GM04503 (cell line): ENCODE measurements at places on chromosomes 1 and 21.

GRCh38 chr1:29448456-29449235 is 212.3 kb downstream of the PTPRU start:
- DNase-seq: no peak

GRCh38 chr21:46002841-46003574 is 21.4 kb downstream of the COL6A1 start:
- no peak for DNase-seq

DNA sequence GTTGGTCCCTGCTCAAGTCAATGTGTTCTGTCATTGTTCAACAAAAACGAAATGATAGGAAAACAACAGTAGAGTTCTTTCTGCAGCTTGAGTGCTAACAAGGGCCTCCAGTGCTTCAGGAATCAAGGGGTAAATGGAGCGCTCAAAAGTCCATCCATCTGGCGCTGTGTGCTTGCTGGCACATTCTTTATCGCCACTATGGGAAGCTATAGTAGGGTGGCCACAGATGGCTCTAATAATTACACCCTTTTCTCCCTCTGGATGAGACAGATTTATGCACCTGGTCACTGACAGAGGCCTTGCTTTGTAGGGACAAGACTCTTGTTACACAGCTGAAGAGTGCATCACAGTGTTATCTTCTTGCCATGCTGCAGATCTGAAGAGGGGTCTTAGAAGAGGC is 136.0 kb downstream of the GDAP2 start:
- DNase-seq: no peak

DNA sequence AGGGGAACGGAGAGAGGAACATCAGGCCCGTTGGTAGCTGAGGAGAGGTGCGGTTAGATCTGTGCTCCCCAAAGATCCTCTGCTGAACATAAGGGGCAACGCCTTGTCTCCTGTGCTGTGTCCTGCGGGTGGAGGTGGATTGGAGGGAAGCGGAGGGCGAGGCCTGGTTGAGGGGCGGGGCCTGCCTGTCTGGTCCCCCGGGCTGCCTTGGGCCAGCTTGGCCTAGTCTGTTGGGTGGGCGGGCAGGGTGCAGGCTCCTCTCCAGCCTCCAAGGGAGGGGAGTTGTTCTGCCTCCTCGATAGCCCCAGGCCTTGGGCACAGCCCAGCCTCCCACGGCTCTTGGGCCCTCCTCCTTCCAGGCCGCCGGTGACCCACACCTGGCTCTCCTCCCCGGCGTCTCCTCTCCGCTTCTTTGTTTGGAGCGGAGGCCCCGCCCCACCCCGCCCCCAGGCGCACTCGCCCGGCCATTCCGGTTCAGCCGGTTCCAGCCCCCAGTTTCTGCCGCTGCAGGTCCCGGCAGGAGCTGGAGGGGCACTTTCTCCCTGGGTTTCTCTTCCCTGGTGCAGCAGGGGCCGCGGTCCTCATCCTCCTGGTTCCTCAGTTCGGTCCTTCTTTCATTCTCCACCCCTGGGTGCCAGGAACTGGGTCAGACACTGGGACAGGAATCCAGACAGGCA is 19.4 kb downstream of the PTPRF start:
- DNase-seq: no peak

DNA sequence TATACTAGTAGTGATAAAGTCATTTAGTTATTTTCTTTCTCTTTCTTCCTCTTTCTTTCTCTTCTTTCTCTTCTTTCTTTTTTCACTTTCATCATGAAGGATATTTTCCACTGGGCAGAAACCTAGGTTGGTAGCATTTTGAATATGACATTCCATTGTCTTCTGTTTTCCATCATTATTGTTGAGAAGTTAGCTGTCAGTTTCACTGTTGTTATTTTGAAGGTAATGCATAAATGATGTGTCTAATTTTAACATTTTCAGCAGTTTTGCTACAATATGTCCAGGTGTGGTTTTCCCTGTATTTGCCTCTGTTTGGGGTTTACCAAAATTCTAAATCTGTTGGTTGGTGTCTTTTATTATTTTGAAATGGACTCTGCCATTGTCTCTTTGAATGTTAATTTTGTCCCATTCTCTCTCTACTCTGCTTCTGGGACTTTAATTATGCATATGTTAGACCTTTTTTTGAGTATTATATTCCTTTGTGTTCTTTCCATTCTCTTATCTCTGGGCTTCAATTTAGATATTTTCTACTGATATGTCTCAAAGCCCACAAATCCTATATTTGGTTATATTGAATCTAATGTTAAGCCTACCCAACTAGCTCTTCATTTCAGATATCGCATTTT is 96.7 kb downstream of the HFM1 start:
- no peak for DNase-seq

DNA sequence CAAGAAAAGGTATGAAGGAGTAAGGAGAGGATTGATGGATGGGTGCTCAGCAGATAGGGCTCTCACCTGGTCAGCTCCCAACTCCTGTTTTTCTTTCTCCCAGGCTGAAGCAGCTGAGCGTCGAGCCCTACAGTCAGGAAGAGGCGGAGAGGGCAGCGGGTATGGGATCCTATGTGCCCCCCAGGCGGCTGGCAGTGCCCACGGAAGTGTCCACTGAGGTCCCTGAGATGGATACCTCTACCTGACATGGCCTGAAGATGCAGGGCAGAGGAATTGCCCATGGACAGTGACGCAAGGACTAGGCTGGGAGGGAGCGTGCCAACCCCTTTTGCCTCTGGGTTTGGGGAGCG is 739 bp downstream of the ZNF593 start:
- no peak for DNase-seq

DNA sequence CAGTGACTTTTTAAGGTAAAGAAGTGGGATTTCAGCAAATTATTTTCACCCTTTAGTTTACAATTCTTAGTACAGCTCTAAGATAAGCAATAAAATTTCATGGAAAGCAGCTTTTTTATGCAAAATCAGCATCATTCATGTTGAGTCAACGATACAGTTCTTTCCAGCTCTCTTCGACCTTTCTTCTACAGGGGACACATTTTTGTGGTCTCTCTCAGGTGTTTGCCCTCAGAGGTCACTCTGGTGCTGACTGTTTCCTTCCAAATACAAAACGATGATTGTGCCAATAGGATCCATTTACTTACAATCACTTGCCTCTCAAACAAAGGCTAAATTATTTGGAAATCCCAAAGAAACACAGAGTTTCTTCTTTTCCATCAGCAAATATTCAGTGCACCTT is 51.0 kb downstream of the PSMG1 start:
- no peak for DNase-seq

DNA sequence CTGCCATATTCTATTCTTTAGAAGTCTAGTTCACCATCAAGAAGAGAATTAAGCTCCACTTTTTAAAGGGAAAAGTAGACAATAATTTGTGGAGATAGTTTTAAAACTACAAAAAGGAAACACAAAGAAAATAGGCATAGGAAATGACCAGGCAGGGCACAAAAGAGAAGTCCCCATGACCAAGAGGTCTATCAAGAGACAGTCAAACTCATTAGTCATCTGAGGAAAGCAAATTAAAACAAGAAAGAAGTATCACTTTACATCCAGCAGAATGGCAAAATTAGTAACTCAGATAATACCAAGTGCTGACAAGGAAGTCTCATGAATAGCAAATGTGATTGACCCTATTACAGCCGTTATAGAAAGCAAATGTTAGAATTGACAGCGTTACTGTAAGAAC is 243.7 kb upstream of the SNX7 start:
- DNase-seq: no peak

- no peak for DNase-seq
Observed at GRCh38 chr1:64864018-64864940, 102.1 kb downstream of the JAK1 start.

DNA sequence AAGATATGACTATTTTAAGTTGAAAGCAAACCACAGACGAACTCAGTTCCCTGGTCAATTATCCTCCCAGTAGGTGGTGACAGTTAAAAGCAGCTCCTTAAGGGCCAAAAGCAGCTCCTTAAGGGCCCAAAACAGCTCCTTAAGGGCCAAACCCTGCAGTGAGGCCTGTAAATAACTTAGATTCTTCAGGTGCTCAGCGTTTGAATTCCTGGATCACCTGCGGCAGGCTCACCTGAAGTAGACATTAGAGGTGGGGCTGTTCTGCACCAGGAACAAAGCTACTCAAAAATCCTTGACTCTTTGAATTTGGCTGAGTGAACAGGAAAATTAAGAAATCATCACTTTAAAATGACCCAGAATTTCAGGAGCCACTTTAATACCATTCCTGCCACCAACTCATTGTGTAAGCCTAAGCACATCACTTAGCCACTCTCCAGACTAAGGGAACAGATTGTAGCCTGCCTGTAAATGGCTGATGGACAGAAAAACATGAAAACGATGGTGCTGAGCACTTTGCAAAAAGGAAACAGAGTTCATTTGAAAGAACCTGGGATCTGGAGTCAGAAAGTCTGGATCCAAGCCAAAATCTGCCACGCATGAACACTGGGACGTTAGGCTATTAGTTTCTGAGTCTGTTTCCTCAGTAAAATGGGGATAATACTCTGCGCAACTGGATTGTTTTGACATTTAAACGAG is 126.9 kb downstream of the LRIG2 start:
- DNase-seq: no peak

GRCh38 chr1:248596615-248597014 is 885 bp downstream of the OR2T10 start:
- DNase-seq: no peak
